CD14-positive monocyte (primary cell): ENCODE measurements at places on chromosomes 1 and 21. TPM values are rescaled to one million over a fixed set of nuclear protein-coding genes. Genes with fewer than 3 reads are reported as not detected.

- H3K27ac ChIP-seq: no peak overlapping the region
- no peaks in the 10 kb centered on the region for H3K4me1 ChIP-seq
- no peak for DNase-seq
- no peaks in the 10 kb centered on the region for H3K36me3 ChIP-seq
- H3K4me3 ChIP-seq: no peak overlapping the region
Measured at GRCh38 chr1:162088281-162088969, 18.9 kb downstream of the NOS1AP start.

DNA sequence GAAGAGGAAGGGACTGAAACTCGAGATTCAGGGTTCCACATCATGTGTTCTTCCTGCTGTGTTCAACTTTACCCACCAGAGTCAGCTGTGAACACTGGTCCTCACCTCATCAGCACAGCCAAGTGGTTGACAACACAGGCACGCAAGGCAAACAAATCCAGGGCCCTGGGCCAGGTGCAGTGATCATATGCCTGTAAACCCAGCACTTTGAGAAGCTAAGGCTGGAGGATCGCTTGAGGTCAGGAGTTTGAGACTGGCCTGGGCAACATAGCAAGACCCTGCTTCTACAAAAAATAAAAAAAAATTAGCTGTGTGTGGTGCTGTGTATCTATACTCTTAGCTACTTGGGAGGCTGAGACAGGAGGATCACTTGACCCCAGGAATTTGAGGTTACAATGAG is 8.4 kb upstream of the XKR8 start:
- DNase-seq: no peak
- no peak overlapping the region for H3K4me3 ChIP-seq
- no peak overlapping the region for H3K27ac ChIP-seq
- no peaks in the 10 kb centered on the region for H3K4me1 ChIP-seq

DNA sequence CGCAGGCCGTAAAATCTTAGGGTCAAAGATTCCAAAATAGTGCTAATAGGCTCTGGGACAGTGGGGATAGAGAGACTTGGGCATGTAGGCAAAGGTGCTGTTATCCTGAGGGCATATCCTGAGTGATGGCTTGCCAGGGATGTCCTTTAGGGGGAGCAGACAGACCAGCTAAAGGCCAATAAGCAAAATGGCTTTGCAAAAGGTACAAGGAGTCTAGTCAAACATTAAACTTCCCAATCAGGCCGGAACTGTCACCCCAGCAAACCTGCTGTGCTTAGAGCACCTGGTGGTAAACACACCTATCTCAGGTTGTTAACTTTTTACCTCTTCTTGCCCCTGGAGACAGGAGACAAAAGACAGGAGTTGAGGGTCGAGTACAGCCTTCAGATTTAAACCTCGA is 49.1 kb downstream of the TRABD2B start:
- no peaks in the 10 kb centered on the region for H3K36me3 ChIP-seq
- H3K27ac ChIP-seq: no peak overlapping the region
- no peaks in the 10 kb centered on the region for H3K4me1 ChIP-seq
- no peak for DNase-seq

GRCh38 chr1:151958959-151959358 is 34.7 kb downstream of the S100A10 start:
- H3K4me3 ChIP-seq: no peak overlapping the region
- no peak overlapping the region for H3K27ac ChIP-seq
- H3K4me1 ChIP-seq: peaks cover 6% of the 10 kb centered on the region
- H3K36me3 ChIP-seq: no peaks in the 10 kb centered on the region
- H3K27me3 ChIP-seq: no peaks in the 10 kb centered on the region

HCN3 gene
- polyA plus RNA-seq: 0.15 TPM

DNA sequence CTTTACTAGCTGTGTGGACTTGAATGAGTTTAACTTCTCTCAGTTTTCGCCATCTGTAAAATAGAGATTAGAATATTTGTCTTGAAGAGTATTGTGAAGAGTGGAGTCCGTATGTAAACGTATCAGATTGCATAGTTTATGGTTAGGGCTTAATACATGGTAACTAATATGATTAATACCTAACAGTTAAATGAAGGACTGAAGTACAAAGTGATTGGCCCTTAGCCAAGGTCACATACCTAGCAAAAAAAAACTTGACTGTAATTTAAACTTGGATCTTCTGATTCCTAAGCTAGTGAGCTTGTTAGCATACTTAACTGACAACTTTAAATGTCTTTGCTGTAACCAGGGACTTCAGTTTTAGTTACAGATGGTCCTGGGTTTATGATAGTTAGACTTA is 1.9 kb downstream of the GIPC2 start:
- H3K4me1 ChIP-seq: peaks cover 16% of the 10 kb centered on the region
- no peak overlapping the region for H3K27ac ChIP-seq
- peaks cover 44% of the 10 kb centered on the region for H3K27me3 ChIP-seq
- no peak overlapping the region for H3K4me3 ChIP-seq
- no peaks in the 10 kb centered on the region for H3K36me3 ChIP-seq
- DNase-seq: no peak

- DNase-seq: no peak
- no peak overlapping the region for H3K27ac ChIP-seq
- no peaks in the 10 kb centered on the region for H3K36me3 ChIP-seq
- H3K4me1 ChIP-seq: no peaks in the 10 kb centered on the region
Measured at GRCh38 chr1:55781944-55782482, 566.8 kb upstream of the USP24 start.

GRCh38 chr1:47663286-47663685 is 225.4 kb downstream of the FOXD2 start:
- no peak overlapping the region for H3K27ac ChIP-seq
- H3K27me3 ChIP-seq: no peaks in the 10 kb centered on the region
- no peak overlapping the region for H3K4me3 ChIP-seq
- no peaks in the 10 kb centered on the region for H3K36me3 ChIP-seq
- H3K4me1 ChIP-seq: no peaks in the 10 kb centered on the region

- no peaks in the 10 kb centered on the region for H3K4me1 ChIP-seq
- H3K27me3 ChIP-seq: no peaks in the 10 kb centered on the region
- no peaks in the 10 kb centered on the region for H3K36me3 ChIP-seq
- no peak overlapping the region for H3K4me3 ChIP-seq
Measured at GRCh38 chr1:186189156-186189555, 185.9 kb downstream of the TPR start.

ZBED6 gene
- 1.00 TPM for polyA plus RNA-seq

DNA sequence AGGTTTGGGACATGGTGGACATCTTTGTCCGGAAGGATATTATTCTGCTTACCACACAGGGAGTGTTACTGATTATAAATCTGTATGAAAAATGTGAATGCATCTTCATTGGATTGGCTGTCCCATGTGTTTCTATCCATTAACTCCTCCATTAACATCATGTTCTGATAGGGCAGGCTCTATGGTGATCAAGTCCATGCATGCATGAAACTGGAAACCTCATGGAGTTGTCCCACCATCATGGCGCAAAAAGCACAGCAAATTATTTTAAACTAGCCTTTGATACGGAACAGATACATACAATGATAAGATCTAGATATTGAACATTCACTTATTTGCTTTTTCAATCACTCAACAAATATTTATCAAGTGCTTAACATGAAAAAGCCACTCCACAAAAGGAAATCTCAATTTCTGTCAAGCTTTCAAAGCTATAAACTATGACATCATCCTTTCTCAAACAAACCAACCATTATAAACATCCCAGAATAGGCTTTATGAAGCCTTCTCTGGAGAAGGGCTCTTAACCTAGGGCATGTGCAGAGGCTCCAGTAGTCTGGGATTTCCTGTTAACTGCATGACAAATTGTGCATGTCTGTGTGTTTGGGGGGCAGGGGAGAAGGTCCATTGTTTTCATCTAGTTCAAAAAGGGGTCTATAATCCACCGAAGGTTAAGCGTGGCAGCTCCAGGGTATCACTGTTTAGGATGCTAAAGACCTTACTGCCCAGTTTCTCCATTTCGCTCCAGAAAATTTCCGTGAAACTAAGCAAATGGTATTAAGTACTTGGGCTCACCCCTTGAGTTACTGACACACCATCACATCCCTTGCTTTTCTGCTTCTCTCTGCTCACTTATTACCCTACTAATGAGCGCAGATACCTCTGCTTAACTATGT is 46.1 kb downstream of the ADAMTS1 start:
- H3K27me3 ChIP-seq: no peaks in the 10 kb centered on the region
- no peak overlapping the region for H3K27ac ChIP-seq
- H3K4me3 ChIP-seq: no peak overlapping the region
- no peaks in the 10 kb centered on the region for H3K36me3 ChIP-seq
- no peak for DNase-seq

FCRL2 gene
- polyA plus RNA-seq: 0.17 and 0.65 TPM in 2 replicates

CHD5 gene
- not detected for polyA plus RNA-seq

- peak overlapping the region; percentile 49 for H3K4me3 ChIP-seq
- H3K36me3 ChIP-seq: no peaks in the 10 kb centered on the region
- peaks cover 66% of the 10 kb centered on the region for H3K4me1 ChIP-seq
Measured at GRCh38 chr1:180230791-180231505, 884 bp downstream of the LHX4 start.

PTGFRN gene
- 1.6 TPM in 2 replicates for polyA plus RNA-seq

NBPF4 gene
- not detected for polyA plus RNA-seq

DNA sequence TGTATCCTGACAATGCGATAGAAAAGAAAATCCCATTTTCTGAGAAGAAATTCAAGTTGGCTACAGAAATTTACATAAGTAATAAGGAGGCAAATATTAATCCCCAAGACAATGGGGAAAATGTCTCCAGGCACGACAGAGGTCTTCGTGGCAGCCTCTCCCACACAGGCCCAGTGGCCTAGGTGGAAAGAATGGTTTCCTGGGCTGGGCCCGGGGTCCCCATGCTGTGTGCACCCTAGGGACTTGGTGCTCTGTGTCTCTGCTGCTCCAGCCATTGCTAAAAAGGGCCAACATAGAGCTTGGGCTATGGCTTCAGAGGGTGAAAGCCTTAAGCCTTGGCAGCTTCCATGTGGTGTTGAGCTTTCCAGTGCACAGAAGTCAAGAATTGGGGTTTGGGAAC is 102.5 kb upstream of the LYPLAL1 start:
- no peak overlapping the region for H3K27ac ChIP-seq
- H3K36me3 ChIP-seq: no peaks in the 10 kb centered on the region
- H3K4me1 ChIP-seq: no peaks in the 10 kb centered on the region
- no peak overlapping the region for H3K4me3 ChIP-seq

DNA sequence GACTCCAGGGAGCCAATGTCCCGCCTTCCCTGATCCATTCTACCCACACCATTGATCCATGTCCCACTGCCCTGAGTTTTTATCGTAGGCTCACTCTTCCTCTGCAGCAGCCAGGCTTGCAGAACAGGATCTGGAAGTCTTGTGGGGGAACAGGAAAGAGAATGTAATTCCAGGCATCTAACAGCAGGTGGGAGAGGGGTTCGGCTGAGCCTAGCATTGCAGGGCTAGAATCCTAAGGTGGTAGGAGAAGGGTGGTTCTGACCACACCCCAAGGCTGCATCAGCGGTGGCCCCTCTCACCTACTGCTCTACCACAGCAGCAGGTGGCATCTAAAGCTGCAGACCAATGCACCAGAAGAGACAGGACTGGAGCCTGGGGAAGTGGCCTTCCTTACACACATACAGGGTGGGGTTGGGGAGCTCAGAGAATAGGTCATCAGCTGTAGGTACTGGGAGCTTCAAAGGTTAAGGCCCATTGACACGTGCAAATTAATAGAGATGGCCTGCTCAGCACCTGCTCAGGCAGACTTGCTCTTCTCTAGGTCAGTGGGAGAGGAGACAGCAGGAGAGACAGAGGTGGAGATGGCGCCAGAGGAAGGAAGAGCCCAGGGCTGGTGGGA is 20.5 kb downstream of the KNCN start:
- H3K27ac ChIP-seq: no peak overlapping the region
- DNase-seq: no peak
- H3K27me3 ChIP-seq: peaks cover 58% of the 10 kb centered on the region

- no peaks in the 10 kb centered on the region for H3K36me3 ChIP-seq
- no peak overlapping the region for H3K27ac ChIP-seq
- no peaks in the 10 kb centered on the region for H3K4me1 ChIP-seq
- no peaks in the 10 kb centered on the region for H3K27me3 ChIP-seq
- DNase-seq: peak; percentile 4
- H3K4me3 ChIP-seq: no peak overlapping the region
Measured at GRCh38 chr1:15799004-15799867, 8.2 kb downstream of the UQCRHL start.

GRCh38 chr21:34289856-34290255 is 74.0 kb upstream of the KCNE2 start:
- no peaks in the 10 kb centered on the region for H3K27me3 ChIP-seq
- no peak overlapping the region for H3K27ac ChIP-seq
- no peak for DNase-seq
- no peaks in the 10 kb centered on the region for H3K4me1 ChIP-seq
- H3K4me3 ChIP-seq: no peak overlapping the region

DNA sequence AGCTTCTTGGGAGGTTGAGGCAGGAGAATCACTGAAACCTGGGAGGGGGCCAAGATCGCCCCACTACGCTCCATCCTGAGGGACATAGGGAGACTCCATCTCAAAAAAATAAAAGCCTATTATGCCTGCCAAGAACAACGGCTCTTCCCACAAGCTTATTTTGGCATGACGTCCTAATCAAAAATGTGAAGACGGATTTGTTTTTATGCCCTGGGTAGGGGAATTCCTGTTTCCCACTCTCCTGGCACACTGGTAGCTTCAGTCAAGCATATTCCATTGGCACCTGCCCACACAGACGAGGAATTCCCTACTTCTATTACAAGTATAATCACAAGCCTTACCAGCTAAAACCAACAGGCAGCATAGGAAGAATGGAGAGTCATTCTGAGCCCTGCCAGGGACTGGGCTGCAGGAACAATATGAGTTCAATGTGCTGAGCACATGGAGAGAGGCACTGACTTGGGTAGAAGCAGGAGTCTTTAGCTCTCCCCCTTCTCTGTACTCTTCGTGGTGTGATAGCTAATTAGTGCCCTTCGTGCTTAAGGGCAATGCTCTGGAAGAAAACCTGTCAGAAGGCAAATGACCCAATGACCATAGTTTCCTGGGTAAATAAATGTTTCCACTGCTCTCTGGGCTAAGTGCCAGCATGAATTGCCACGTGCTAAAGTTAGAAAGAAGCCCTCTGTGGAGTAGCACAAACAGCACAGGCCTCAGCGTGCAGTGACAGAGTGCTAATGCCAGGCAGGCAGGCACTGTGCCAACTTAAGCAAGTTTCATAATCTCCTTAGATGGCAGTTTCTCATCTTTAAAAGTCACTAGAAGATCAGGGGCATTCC is 16.8 kb downstream of the TNFSF4 start:
- no peak overlapping the region for H3K4me3 ChIP-seq
- peak overlapping the region; percentile 52 for H3K27ac ChIP-seq
- DNase-seq: peak; percentile 56
- no peaks in the 10 kb centered on the region for H3K36me3 ChIP-seq
- peaks cover 17% of the 10 kb centered on the region for H3K4me1 ChIP-seq
- no peaks in the 10 kb centered on the region for H3K27me3 ChIP-seq
